ENCODE measurements at places on chromosomes 5 and 9. TPM values are rescaled to one million over a fixed set of nuclear protein-coding genes. Genes with fewer than 3 reads are reported as not detected.

GRCh38 chr9:136364942-136365774 is 1.6 kb upstream of the DNLZ start:
- DNase-seq, result no peak

DNA sequence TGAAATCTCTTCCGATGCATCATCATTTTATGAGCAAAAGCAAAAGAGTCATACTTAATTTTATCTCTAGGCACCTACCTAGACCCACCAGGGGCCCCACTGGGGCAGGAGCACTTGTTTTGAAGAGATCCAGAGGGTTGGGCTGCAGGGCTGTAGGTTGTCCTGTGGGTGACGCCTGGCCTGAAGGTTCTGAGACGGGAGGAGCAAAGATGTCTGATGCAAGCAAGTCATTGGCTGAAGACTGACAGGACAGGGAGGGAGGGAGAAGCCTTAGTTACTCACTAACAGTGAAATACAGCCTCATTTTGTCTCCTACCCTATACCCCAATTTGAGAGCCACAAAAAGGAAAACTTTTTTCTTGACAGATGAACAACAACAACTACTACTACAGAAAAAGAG is 17.1 kb upstream of the C9 start:
- no peak for DNase-seq

DNA sequence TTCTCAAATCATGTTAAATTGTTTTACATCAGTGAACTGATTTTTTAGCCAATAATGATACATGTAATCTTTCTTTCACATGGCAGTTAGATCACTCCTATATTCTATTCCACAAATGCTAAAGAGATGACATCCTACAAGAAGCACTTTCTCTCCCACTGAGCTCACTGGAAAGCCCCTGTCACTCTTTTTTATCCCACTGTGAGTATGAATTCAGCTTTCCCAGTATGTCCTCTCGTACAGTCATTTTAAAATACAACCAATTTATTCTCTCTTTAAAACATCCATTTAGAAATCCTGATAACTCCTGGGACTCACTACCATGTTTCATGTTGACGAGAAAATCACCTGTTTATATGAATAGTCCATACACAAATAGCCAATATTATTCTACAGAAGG is 599.9 kb downstream of the SEMA5A start:
- DNase-seq, result no peak

- DNase-seq, result no peak
Observed at GRCh38 chr9:86097510-86098224, 1.7 kb downstream of the GOLM1 start.

DNA sequence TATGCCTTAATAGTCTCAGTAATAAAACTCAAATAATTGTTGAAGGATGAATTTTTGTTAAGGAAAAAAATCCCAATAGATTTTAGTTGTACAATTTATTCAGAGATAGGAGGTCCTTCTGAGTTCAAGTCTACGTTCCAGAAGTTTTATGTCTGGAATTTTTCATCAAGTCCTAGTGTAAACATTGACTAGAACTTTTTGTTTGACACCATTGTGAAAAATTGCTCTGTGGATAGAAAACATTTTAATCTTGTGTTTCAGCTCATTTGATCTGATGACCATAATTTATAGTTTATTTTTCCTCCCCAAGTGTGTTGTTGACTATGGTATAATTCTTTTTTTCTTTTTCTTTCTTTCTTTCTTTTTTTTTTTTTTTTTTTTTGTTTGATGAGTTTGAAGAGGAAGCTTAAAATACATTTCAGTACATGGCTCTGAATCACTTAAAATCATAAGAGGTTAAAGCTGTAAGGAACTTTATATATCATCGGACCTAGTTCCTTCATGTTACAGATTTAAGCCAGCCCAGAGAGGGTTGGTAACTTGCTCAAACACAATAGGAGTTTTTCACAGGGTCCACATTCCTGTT is 20.7 kb downstream of the ITGA1 start:
- peak; percentile 54 for DNase-seq

- DNase-seq, result no peak
Observed at GRCh38 chr9:117919538-117919937, 215.3 kb downstream of the TLR4 start.

DNA sequence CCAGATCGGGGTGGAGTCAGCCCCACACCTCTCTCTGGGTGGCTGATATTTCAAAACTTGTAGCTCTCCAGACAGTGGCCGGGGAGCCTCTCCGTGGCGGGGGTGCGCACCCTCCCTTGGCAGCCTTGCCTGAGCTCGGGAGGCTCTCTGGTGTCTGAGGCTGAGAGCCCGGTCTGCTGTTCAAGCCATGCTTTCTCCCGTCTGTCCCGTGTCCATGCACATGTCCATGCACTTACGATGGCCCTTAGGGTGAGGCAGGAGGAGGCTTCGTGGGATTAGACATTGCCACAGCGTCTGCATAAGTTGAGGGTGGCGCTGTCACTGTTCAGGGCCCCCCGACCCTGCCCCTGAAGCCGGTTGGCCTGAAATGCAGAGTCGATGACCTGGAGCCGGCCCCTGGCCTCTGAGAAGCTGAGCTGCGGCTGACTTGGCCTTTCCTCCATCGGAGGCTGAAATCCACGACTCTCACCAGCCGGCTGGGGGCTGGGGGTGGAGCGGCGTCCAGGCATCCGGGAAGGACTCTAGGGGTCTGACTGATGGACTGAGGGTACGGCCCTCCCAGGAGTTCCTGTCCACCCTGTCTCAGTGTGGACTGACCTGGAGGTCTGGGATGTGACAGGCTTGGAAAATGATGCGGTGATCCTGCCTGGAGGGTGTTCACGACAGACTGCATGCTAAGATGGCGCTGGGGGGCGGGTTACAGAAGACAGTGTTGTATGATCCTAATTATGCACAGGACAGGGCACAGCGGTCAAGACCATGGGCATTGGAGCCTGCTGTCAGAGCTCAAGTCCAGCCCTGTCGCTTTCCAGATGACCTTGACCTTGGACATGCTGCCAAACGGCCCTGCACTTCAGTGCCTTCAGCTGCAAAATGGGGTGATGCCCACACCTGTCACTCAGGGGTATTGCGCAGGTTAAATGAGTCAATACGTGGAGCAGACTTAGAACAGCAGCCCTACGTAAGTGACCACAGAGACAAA is 18.3 kb upstream of the SLC2A6 start:
- DNase-seq, result no peak

- no peak for DNase-seq
Observed at GRCh38 chr9:131776473-131776872, 36.6 kb upstream of the RAPGEF1 start.

- no peak for DNase-seq
Observed at GRCh38 chr5:11902201-11902619, 2.0 kb downstream of the CTNND2 start.

DNA sequence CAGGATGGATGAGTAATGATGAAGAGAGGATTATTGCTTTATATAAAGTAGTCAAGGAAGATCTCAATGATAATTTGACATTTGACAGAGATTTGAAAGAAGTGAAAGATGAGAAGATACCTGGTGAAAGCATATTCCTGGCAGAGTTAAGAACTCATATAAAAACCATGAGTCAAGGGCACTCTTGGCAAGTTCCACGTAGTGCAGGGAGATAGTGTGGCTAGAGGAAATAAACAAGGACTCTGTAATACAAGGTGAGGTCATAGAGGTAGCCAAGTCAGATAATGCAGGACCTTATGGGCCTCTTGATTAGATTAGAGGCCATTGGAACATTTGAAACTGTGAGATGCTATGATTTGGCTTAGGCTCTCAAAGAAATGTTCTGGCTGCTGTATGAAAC is 72.3 kb downstream of the HCN1 start:
- DNase-seq, result no peak

GRCh38 chr5:80609692-80610091 is 39.6 kb upstream of the ANKRD34B start:
- DNase-seq, result no peak

LRRC19 gene
- not detected for total RNA-seq

SPINK6 gene
- not detected for total RNA-seq

TEX48 gene
- total RNA-seq, result not detected

TBC1D2 gene
- 4.4 TPM for total RNA-seq
